ENCODE measurements at places on chromosomes 1 and 21.

GRCh38 chr1:68955424-68955823, 458.5 kb upstream of the DEPDC1 start:
- DNase-seq = no peak

GRCh38 chr1:175555266-175555665, 188.1 kb downstream of the TNR start:
- DNase-seq = no peak

DNA sequence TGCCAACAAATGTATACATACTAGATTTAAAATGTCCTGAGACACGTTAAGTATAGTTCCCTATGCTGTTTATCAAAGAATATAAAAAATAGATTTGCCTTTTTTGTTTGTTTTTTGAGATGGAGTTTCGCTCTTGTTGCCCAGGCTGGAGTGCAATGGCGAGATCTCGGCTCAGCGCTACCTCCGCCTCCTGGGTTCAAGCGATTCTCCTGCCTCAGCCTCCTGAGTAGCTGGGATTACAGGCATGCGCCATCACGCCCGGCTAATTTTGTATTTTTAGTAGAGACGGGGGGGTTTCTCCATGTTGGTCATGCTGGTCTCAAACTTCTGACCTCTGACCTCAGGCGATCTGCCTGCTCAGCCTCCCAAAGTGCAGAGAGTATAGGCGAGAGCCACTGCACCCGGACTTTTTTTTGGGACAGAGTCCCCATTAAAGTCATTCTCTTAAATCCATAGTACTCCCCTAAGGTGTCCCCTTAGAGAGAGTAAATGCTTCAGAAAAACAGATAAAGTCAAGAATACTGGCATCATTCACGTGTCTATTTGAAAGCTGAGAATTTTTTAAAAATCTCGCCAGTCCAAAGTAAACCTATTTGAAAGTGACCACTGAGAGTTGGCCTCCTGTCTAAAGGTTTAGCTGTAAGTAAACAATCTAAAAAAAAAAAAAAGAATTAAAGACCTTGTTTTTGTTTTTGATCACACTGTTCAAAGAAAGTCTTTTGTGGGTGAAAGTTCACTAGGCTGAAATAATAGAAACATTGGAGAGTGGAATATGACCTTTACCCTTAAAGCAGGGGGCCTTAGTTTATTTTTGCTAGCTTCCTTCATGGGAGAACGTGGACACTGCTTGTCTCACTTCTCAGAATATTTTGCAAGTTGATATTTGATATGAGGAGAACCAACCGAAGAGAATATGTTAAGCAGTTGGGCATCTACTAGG, 48.0 kb upstream of the SLC16A1 start:
- DNase-seq = no peak

GRCh38 chr1:208231881-208232661, 12.1 kb downstream of the PLXNA2 start:
- no peak for DNase-seq

- DNase-seq = no peak
Measured at GRCh38 chr1:21586846-21587601, 77.8 kb downstream of the ALPL start.

DNA sequence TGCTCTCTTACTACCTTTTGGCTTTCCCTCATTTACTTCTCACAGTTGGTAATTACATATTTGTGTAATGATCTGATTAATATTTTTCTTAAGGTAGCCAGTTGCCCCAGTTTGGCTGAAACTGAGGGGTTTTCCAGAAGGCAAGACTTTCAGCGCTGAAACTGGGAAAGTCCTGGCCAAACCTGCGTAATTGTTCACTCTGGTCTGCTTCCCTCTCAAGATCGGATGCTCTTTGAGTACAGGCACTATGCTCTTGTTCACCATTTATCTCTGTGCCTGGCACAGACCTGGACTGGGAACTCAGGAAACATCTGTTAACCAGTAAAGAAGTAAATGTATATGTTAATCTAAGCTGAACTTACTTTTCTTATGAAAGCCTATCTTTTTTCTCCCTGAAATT, 209.6 kb upstream of the HOOK1 start:
- DNase-seq = no peak

- DNase-seq = no peak
Measured at GRCh38 chr1:6459850-6460265, 6.1 kb downstream of the TNFRSF25 start.

DNA sequence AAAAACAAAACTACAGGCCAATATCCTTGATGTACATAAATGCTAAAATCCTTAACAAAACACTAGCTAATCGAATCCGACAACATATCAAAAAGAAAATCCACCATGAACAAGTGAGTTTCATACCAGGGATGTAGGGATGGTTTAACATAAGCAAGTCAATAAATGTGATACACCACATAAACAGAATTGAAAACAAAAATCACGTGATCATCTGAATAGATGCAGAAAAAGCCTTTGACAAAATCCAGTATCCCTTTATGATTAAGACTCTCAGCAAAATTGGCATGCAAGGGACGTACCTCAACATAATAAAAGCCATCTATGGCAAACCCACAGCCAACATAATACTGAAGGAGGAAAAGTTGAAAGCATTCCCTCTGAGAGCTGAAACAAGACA, 466.1 kb downstream of the BRINP3 start:
- no peak for DNase-seq

GRCh38 chr1:160704250-160704649, 7.4 kb downstream of the CD48 start:
- no peak for DNase-seq

- DNase-seq = no peak
Measured at GRCh38 chr1:98887507-98887906, 117.2 kb downstream of the PLPPR5 start.

GRCh38 chr1:8862528-8862927, 16.0 kb downstream of the ENO1 start:
- no peak for DNase-seq

- no peak for DNase-seq
Measured at GRCh38 chr1:167447521-167448136, 70.7 kb downstream of the CD247 start.

DNA sequence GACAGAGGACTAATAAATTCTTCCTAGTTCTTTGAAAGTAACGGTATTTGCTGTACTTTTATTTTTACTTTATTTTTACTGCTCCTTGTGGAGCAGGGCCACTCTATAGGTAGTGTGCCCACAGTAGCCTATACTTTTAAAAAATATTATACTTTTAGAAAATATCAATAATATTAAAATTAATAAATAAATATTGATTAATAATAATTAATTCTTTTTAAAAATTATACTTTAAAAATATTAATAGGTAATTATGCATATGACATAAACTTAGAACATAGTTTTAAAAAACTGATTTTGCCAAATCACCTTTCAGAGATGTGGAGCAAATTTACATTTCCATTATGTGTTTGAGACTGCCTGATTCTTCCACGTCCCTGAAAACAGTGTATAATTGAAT, 30.8 kb downstream of the ZBED6 start:
- no peak for DNase-seq

DNA sequence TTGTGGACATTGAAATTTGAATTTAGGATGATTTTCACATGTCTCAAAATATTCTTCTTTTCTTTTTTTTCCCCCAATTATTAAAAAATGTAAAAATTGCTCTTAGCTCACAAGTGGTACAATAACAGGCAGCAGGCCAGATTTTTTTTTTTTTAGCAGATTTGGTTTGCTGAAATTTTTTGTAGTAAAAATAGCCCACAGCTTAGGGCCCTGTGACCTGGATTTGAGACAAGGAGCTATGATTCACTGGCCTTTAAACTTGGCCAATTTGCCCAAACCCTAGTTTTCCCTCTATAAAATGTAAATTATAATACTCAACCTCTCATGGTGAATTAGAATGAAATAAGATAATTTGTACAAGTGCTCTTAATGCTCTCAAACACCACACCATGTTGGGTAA, 253.8 kb downstream of the DYRK1A start:
- DNase-seq = no peak

GRCh38 chr21:30726726-30727125, 8.1 kb upstream of the KRTAP21-3 start:
- DNase-seq = no peak

GRCh38 chr1:10538646-10539355, 64.1 kb downstream of the PEX14 start:
- no peak for DNase-seq

GRCh38 chr1:34362949-34363348, 186.2 kb downstream of the C1orf94 start:
- no peak for DNase-seq

- DNase-seq = peak; percentile 93
Measured at GRCh38 chr1:227886993-227887696, 60.6 kb downstream of the WNT9A start.

- DNase-seq = no peak
Measured at GRCh38 chr1:7060745-7061144, 275.5 kb downstream of the CAMTA1 start.

DNA sequence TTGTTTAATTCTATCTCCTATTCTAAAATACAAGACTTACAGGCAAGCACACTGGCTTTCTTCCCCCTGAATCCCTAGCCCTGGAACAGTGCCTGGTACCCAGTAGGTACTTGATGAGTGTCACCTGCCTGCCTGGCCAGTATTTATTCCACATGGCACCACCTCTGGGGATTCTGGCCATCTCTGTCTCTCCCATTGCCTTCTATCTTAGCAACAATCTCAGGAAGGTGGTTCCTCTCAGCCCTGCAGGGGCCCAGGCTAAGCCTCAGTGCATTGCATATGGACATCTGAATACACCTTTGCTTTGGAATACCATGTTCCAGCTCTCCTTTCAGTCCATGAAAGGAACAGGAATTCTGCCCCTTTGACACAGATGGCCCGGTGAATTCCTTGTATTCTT, 81.0 kb downstream of the HIVEP3 start:
- no peak for DNase-seq

DNA sequence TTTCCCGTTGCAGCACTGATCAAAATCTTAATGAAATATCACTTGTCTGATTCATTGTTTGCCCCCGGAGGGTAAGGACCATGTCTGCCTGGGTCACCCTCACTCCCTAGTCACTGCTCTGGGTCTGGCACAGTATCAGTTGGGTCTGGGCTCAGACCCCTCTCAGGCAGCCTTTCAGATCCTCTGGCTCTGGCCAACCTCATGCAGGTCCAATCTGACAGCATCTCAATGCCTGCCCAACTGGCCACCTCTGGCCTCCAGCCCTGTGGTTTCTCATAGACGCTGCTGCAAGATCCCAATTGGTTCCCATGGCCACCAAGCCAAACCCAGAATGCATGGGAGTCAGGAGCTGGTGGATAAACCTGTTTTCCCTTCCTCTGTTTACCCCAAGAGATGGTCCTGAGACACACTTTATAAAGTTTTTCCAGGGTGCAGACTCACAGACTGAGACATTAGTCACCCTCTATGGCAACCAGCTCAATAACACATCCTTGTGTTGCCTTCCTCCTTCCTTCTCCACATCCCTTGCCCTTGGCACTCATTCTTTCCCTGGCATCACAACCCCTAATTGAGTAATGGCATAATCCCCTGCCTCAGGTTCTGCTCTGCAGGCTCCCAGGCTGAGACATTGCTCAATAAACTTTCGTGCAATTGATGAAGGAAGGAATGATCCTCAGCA, 199.2 kb downstream of the GRIK3 start:
- DNase-seq = no peak

- no peak for DNase-seq
Measured at GRCh38 chr21:45525153-45525909, 16.9 kb downstream of the SLC19A1 start.

DNA sequence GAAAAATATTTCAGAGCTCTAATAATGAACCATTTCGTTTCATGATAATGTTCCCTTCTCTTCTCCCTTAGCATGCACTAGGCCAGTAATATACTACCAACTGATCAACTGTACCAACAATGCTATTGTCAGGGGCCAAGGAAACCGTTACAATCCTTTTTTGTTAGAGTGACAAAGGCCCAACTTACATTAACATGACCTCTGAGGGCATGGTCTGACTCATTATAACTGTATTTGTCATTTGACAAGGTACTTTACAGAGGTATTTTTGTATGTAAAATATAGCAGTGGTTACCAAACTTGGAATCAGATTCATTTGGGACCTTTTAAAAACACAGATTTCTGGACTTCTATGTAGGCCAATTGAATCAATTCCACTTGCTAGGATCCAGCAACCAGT, 102.6 kb upstream of the RRP15 start:
- DNase-seq = no peak

DNA sequence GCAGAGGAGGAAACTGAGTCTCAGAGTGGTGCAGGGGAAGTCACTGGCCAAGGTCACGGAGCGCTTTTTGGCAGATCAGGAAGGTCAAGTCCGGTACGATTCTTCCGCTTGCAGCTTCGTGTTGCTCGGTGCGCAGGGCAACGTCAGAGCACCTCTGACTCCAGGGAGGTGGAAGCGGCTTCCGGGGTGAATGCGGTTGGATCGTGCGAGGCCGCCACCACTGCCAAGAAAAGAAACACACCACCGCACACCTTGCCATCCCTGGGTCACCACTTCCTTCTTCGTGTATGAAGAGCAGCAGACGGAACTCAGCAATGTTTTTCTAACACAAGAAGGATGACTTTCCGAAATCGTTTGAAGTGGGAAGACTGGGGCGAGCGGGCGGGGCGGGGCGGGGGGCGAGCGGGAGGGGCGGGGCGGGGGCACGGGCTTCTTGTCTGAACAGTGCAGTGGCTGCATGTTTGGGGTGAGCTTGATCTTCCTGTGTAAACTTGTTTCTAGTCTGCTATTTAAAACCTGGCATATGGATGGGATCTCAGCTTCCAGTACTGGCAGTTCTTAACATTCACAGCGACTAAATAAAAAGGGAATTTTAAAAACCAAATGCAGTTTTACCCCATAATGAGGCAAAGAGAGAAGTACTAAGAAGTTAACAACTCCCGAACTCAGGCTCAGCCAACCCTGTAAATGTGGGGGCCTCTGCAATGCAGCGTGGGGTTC, 300.0 kb downstream of the RRAGC start:
- no peak for DNase-seq

DNA sequence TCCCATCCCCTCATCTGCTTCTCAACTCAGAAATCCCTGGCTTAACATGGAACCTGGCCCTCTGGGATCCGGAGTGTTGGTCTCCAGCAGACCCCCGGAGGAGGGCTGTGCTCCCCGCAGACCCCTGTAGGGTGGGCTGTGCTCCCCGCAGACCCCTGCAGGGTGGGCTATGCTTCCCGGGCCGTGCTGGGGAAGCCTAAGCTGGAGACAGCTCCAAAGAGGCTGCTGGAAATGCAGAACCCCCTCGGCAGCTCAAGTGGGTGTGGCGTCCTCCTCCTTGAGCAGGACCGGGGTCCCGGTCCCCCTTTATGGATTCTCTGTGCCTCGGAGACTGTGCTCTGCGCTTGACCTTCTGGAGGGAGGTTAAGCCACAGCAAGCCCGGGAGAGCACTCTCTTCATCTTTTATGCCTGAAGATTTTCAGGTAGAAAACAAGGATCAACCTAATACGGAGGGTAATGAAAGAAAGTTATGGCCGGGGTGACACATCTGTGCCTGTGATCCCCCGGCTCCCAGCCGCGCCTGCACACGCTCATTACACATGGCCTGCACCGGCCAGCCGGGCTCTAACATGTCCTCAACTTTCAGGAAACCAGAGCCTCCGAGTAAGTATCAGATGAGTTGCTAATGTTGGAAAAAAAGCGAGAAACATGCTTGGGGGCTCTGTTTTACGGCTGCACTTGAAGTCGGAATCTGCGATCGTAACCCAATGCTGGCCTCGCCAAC, 87.7 kb upstream of the ACTRT2 start:
- DNase-seq = no peak

- no peak for DNase-seq
Measured at GRCh38 chr1:20871419-20871818, 84.3 kb upstream of the HP1BP3 start.
